Stimulated activated CD4-positive, alpha-beta T cell treated with anti-CD3 and anti-CD28 coated beads, Interleukin-4, amount 100 ng/mL, for 4 hours (primary cell): ENCODE measurements at places on chromosomes 11 and 22.

- DNase-seq = no peak
Measured at GRCh38 chr11:1734641-1735081, 15.7 kb downstream of the IFITM10 start.

GRCh38 chr22:38755155-38755910 lies 465 bp downstream of the SUN2 start:
- DNase-seq = peak; percentile 28

GRCh38 chr11:79547256-79547655 lies 106.4 kb upstream of the TENM4 start:
- no peak for DNase-seq

DNA sequence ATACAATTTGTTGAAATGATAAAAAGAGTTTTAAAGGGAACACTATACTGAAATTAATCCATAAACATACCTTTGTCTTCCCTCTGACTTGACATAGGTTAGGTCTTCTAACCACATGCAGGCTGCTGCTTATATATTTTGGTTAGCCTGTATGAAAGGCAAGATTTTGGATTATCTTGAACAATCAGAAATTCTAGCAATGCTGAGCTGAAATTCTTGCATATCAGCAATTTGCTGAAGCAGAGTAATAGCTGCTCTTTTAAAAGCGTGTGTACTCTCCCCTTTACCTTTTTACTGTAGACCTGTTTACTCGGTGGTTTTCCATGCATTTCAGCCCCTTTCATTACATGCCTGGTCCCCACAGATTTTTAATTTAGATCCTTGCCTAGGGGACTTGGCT lies 34.0 kb downstream of the CWC15 start:
- no peak for DNase-seq

DNA sequence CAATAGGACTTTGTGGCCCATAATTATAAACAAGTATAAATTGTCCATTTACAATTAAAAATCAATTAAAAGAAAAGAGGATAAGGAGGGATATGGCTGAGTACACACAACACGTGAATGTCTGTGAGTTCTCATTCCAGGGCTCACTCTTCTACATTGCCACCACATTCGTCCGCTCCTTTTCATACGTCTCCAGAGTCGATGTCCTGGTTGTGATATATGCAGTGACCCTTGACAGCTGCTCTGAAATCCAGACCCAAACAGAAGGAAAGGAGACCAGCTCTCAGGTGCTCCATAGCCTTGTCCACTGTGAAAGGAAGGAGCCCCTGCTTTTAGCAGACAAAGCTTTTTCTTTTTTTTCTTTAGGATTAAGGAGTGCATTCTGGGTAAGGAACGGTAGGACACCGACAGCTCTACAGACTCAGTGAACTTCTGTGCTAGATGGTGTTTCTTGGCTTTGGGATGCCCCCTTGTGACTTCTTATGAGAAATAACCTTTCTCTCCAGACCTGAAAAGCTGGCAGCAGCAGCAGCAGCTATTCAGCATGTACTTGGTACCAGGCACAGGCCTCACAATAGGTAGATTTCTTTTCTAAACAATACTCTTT lies 19.7 kb upstream of the DNAJB13 start:
- DNase-seq = no peak

DNA sequence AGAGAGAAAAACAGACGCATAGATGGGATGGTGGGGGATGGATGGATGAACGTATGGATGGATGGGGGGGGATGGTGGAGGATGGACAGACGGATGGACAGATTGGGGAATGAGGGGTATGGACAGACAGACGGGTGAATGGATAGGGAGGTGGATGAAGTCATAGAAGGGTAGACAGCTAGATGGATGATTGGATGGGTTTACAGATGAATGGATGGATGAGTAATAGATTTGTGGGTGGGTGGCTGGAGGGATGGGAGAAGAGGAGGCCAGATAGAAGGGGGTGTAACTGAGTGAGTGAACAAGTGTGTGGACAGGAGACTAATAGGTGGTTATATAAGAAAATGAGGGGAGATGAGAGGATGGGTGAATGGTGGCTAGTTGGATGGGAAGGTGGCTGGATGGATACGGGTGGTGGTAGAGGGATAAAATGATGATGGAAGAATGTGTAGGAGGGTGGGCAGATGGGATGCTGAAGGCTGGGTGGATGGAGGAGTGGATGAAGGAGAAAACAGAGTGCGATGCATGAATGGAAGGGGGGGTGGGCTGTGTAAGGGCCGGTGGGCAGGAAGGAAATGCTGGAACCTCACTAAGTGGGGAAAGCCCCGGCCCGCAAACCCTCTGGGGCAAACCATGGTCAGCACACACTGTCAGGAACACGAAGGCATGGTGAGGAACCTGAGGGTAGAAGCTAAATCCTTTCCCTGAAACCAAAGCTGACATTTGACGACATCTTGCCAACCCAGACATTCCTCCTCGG lies 21.6 kb downstream of the ARVCF start:
- no peak for DNase-seq

DNA sequence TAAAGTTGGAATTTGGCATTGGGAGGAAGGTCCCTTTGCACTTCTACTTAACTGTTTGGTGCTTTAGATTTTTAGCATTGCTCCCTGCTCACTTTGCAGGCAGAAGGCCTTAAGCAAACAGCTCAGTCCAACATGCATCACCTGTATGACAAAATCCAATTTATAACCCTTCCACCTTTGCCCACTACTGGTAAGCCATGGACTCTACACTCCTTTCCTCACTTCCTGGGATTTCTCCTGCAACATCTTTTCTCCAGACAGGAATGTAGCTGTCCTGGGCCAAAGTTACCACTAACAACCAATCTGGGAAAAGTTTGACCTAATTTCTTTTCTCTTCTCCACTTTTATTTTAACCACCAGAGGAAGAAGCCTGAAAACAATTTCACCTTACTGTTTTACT lies 1.8 kb upstream of the OR2D2 start:
- no peak for DNase-seq

- no peak for DNase-seq
Measured at GRCh38 chr11:17684550-17684949, 34.8 kb upstream of the MYOD1 start.

DNA sequence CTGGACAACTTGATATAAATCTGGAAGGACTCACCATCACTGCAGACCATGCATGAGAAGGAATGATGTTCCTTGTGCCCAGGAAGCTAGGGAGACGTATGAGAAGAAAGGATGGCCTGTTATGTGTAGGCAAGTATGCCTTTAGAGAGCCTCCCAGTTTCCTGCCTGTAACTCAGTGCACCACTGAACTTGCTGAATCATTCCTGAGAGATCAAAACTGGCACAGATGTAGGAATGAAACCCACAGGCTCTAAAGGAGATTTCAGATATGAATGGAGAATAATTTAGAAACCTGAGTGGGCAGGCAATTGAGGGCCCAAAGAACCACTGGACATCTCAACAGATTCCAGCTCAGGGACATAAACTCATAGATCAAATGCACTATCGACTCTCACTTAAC lies 38.4 kb upstream of the PRSS23 start:
- DNase-seq = no peak

DNA sequence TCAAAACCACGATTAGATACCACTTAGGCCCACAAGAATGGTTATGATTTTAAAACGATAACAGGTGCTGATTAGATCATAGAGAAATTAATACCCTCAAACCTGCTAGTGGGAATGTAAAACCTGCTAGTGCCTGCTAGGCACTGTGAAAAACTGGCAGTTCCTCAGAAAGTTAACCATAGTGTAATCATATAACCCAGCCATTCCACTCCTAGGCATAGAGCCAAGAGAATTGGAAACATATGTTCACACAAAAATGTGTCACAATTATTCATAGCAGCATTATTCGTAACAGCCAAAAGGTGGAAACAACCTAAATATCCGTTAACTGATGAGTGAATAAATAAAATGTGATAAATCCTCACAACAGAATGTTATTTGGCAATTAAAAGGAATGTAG lies 122.2 kb upstream of the SYN3 start:
- DNase-seq = no peak

DNA sequence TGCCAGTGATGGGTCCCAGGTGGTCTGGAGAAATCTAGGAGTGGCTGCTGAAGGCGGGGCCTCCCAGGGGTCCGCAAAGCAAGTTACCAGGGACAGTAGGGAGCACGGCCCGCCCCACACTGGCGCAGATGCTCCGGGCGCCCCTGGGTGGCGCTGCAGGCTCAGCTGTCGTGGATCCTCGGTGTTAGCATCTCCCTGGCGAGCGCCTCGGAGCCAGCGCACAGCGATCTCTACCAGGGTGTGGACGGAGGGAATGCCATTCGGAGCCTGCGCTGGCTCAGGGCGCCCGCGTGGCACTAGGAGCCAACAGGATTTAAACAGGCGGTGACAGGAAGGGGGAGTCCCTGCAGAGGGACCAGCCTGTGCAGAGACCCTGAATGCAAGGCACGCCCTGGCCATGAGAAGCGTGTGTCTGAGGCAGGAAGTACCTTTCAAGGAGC lies 20.2 kb downstream of the FADS3 start:
- DNase-seq = peak; percentile 58

GRCh38 chr11:134531327-134532130 lies 119.5 kb upstream of the B3GAT1 start:
- DNase-seq = no peak

GRCh38 chr11:574632-575312 lies 1.5 kb upstream of the PHRF1 start:
- DNase-seq = no peak

GRCh38 chr11:104546501-104546900 lies 351.8 kb downstream of the CASP12 start:
- no peak for DNase-seq

GRCh38 chr11:59754494-59754858 lies 700 bp upstream of the STX3 start:
- no peak for DNase-seq

- DNase-seq = no peak
Measured at GRCh38 chr11:118485273-118485672, 42.0 kb upstream of the TTC36 start.

DNA sequence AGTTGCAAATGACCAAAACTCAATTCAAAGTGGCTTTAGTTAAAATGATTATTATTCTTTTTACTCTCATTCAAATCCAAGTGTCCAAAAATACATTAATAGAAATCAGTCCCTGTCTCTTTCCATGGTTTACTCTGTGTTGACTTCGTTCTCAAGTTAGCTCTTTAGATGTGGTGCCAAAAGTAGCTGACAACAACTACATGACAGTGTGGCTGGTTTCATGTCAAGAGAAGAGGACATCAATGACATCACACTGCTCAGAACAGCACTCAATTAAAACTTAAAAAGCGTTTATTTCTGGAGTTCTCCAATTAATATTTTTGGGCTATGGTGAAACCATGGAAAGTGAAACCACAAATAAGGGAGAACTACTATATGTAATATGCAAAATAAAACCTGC lies 1746.9 kb downstream of the LRRC4C start:
- DNase-seq = no peak

GRCh38 chr11:8296872-8297271 lies 33.2 kb upstream of the LMO1 start:
- DNase-seq = no peak

GRCh38 chr11:44016546-44017442 lies 31.0 kb upstream of the ACCSL start:
- DNase-seq = no peak

GRCh38 chr11:100434821-100435641 lies 252.1 kb upstream of the ARHGAP42 start:
- DNase-seq = no peak

GRCh38 chr11:107859459-107860239 lies 1.1 kb upstream of the SLC35F2 start:
- DNase-seq = peak; percentile 27

- DNase-seq = no peak
Measured at GRCh38 chr22:36348760-36349159, 39.0 kb downstream of the MYH9 start.

DNA sequence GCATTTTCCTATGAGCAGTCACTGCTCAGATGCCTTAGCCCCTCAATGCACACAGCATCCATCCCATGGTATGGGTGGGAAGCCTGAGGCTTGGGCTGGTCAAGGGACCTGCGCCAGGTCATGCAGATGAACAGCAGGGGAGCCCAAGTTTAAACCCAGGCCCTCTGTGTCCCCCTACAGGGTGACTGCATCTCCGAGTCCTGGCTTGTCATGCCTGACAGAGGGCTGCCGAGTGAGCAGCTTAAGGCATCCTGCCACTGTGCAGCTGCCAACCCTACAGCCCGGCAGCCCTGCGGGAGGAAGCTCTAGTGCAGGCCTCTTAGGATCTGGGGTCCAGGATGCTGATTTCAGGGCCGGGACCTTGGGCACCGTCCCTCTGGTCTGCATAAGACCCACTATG lies 10.0 kb downstream of the IL2RB start:
- no peak for DNase-seq
